ENCODE measurements at places on chromosomes 7 and 10. TPM values are rescaled to one million over a fixed set of nuclear protein-coding genes. Genes with fewer than 3 reads are reported as not detected.

PAOX gene
- total RNA-seq = 2.8 TPM

CALHM2 gene
- total RNA-seq = 17.7 TPM

ZNF503 gene
- total RNA-seq = 5.5 TPM

SEMA3E gene
- total RNA-seq = not detected

NEBL gene
- 786 TPM for total RNA-seq

WDR11 gene
- total RNA-seq = 15.3 TPM

GRCh38 chr10:22159979-22160378 lies 57.8 kb downstream of the EBLN1 start:
- no peak for DNase-seq

GRCh38 chr10:103759100-103759781 lies 96.1 kb downstream of the SH3PXD2A start:
- peak; percentile 85 for DNase-seq

DNA sequence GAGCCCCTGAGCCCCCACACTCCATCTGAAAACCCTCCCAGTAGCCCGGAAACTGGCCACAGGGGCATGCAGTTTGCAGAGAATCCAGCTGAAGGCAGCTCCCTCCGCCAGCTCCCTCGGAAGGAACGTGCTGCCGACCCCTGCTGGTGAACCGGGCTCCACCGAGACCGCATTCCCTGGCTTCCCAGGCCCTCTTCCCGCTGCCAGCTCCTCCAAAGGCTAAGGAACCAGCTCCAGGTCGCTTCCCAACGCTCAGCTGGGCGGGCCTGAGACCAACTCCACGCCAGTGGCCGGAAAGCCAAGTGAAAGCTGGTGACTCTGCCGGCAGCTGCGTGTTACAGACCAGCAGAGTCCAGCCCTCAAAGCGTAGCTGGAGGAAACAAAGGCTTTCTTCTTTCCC lies 35.8 kb downstream of the GPER1 start:
- DNase-seq = peak; percentile 85

GRCh38 chr10:128812000-128812399 lies 655.0 kb upstream of the MGMT start:
- peak; percentile 6 for DNase-seq

DNA sequence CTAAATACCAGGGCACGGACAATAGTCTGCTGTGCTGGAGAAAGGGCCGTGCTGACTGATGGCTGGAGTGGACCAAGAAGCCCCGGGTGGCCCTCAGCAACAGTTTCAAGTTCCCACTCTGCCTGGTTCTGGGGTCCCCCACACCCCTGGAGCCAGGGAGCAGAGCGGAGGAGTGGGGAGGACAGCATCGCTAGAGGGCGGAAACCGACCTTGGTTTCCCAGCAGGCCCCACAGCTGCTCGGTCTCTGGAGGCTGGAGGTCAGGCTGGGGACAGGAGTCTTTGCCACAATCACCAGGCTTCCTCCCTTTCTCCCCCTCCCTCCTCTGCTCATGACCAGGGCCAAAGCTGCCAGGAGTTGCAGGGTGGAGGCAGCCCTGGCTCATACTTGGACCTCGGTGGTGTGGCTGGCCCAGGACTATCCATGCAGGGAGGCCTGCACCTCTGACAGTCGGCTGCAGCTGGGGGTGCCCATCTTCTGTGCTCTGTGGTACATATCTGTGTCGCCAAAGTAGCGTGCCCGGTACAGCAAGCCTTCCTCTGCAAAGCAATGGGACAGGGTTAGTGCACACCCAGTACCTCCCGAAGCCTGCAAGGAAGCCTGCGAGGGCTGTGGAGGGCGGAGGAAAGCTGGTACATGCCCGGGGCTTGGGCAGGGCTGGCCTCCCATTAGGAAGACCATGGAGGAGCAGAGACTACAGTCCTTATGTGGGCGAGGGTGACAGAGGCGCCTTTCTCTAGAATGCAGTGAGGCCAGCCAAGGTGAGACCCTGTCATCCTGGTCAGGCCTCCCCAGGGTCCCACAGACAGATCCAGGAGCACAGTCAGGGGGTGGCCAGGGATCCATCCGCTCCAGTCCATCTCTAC lies 19.1 kb downstream of the DNAJB12 start:
- DNase-seq = peak; percentile 80

- DNase-seq = no peak
Measured at GRCh38 chr10:4006051-4006450, 221.0 kb upstream of the KLF6 start.

DNA sequence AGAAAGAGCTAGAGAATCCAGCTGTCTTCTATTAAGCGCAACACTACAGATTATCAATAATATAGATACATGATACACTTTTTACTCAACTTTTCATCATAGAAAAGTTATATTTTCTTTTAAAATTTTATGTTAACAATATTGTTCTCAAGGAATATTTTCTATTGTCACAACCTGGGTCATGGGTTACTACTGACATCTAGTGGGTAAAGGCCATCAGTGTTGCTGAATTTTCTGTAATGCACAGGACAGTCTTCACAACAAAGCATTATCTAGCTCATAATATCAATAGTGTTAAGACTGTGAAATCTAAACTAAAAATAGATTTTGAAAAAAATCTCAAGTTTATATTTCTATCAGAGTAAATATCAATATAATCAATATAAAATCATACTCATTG lies 209.8 kb downstream of the ZNF33B start:
- DNase-seq = no peak
